ENCODE measurements at places on chromosomes 4 and X.

DNA sequence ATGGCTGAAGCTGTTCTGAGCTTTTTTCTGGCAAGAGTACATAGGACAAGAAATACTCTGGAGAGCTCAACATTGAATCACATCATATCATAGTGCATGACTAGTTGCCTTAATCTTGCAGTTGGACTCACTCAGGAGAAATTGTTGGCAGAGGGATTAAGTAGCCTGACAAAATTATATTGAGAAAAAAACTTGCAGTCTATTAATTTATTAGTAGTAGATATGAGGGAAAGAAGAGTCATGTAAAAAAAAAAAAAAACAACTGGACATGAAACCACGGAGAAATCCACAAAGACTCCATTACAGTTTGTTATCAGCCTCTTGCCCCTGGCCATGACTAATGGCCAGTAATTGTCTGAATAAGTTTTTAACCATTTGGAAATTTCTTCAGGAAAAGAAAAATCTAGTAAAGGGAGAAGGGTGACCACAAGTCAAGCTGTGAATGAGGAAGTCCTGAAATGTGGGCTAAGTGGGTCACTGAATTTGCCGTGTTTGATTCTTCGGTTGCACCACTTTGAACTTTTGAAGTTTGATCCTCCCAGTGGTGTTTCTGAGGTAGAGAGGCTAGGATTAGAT lies 45.6 kb downstream of the FHL1 start:
- DNase-seq, result no peak

- DNase-seq, result no peak
Measured at GRCh38 chr4:73703320-73703719, 37.0 kb upstream of the CXCL8 start.

- DNase-seq, result no peak
Measured at GRCh38 chr4:138297743-138298405, 55.7 kb upstream of the SLC7A11 start.

GRCh38 chrX:103373581-103373980 lies 2.8 kb upstream of the BEX3 start:
- no peak for DNase-seq

DNA sequence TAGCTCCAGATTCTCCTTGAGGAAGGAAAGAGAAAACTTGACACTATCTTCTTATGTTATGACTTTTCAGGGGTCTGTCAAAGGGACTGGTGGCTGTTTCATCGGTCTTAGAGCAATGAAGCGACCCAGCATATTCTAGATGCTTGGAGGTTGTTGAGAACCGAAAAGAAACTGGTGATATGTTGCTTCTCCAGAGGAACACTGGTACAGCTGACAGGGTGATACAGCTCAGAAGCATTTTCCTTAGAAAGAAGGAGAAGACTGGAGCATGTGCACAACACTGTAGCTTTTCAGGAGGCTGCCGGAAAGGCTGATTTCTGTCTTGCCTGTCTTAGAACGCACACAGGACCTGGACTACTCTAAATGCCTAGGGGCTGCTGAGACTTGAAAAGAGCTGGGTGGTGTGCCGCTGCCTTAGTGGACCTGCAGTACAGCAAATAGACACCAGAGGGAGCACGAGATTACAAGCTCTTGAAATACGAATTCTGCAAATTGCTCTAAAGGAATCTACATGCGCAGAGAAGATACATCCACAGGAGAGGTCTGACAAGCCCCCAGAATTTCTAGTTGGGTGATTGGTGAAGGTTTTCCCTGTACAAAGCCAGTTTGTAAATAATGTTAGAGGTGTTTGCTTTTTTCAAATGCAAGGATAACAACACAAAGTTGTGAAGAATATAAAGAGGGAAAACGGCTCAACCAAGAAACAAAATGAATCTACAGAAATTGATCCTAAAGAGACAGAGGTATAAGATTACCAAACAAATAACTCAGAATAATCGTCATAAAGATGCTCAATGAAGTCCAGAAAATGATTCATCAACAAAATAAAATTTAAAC lies 223.1 kb upstream of the DMD start:
- no peak for DNase-seq

DNA sequence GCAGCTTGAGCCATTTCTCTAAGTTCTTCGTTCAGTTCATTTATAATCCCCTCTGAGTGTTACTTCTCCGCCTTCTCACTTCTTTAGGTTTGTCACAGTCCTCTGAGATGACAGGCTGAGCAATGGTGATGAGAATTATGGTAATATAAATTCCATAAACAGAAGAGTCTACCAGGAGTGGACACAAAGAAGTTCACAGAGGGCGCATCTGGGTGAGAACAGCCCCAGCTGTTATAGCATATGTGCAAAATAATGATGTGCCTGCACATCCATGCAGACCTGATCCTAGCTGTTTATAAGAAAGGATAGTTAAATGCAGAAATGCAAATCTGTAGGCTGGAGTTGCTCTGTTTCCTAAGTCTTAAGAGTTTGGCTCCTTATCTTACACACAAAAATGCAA lies 377.5 kb downstream of the KCNIP4 start:
- no peak for DNase-seq

All from nucleus accumbens (tissue), 56 donors.